Fibroblast of the aortic adventitia (primary cell): ENCODE measurements at places on chromosomes 7 and 10. TPM values are rescaled to one million over a fixed set of nuclear protein-coding genes. Genes with fewer than 3 reads are reported as not detected.

DNA sequence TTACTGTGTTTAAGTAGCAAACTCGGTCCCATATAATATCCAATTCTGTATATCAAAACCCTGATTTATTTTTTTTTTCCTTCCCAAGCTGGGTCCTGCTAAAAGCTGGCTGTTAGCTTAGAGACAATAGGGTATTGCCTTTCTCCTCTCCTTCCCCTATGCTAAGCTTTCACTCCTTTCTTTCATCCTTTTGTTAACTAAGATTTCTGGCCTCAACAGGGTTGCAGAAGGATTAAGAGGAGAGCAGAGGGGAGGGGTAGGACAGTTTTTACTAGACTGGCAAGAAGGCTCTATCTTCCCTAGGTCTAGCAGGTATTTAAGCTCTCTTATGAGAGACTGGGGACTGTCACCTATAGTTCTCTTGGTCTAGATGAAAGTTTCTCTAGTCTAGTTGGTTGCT, 229.2 kb downstream of the KCND2 start:
- no peak for DNase-seq

- peak; percentile 27 for DNase-seq
Measured at GRCh38 chr7:47087866-47088265, 494.0 kb downstream of the TNS3 start.

DNA sequence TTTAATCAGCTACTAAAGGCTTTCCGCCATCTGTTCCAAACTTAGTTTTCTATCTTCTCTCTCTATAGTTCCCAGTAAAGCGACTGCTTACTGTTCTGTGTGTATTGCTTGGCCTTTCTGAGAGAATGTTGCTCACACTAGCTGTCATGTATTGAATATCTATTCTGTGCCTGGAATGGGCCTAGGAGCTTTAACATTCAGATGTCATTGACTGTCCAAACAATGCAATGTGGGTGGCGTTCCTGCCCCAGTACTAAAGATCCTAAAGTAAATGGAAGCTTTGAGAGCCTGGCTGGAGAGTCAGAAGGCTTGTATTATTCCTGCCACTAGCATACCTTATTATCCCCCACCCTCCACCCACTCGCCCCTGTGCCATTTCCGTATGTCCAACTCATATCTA, 163.5 kb downstream of the SDHAF3 start:
- no peak for DNase-seq

GRCh38 chr7:87886875-87887274, 10.6 kb downstream of the DBF4 start:
- peak; percentile 76 for DNase-seq

- DNase-seq = no peak
Measured at GRCh38 chr7:25786936-25787335, 365.1 kb upstream of the NFE2L3 start.

DNA sequence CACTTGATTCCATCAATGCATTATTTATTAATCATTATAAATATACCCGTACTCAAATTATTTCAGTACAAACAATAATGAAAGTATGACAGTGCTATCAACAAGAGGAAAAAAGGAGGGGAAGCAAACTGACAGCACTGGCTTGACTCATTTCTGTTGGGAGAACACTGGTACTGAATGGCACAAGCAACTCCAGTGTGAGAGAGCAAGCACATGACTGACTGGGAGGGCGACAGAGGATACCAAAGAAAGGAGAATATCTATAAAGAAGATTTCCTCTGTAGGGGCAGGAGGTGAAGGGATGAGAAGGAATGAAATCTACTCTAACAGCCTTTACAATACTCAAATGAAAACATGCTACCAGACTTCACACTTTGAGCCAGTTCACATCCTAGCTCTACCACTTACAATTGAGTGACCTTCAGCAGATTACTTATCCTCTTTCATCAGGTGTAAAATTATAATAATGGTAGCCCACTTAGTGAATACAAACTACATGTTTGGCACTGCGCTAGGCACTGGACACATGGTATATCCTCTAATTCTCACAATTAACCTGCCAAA, 1.5 kb downstream of the USP54 start:
- DNase-seq = no peak

DNA sequence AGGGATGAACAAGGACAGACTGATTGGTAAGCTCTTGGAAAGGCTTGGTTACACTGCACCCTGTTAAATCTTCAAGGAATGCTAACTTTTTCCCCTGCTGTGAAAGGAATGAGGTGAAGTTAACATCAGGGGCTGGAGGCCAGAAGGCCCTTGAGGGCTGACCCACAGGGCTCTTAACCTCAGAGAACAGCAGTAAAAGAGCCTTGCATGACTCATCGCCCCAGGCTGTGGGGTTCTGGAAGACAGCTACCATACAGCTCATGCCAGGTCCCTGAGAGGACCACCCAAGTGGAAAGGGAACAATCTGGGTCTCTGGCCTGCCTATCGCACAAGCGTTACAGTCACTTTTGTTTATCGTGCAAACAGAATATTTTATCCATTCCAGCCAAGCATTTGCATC, 54.4 kb downstream of the CYP2C9 start:
- no peak for DNase-seq

- no peak for DNase-seq
Measured at GRCh38 chr10:47195274-47195885, 104.6 kb upstream of the GDF10 start.

GRCh38 chr7:25897261-25897782, 254.7 kb upstream of the NFE2L3 start:
- no peak for DNase-seq

Gene WNT2
- total RNA-seq = 1.8 and 9.9 TPM in 2 replicates

- DNase-seq = no peak
Measured at GRCh38 chr7:158137516-158138328, 449.9 kb downstream of the PTPRN2 start.

Gene INMT
- total RNA-seq = 2.5 and 219 TPM in 2 replicates

- DNase-seq = no peak
Measured at GRCh38 chr7:4785371-4785770, 9.9 kb downstream of the AP5Z1 start.

DNA sequence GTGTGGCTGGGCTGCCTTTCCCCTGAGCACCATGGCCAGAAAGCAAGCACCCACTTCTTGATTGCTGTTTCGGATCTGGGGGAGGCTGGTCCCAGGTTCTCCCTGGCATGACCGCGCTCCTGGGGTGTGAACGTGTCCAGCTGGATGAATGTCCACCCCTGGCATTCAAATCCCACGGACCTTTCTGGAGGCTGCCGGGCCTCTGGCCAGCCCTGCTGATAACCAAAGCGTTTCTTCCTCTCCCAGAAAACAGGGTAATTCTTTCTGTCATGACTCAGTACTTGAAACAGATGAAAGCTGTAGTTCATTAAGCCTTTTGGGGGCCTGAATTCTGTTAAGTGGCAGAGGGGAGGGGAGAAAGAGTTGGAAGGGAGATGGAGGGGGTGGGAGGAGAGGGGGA, 73.1 kb upstream of the SAMD8 start:
- peak; percentile 87 for DNase-seq
